ENCODE measurements at places on chromosomes 12 and 14.
A peak's percentile ranks its signal among the peaks of the same experiment; 100 is the strongest.

- DNase-seq = no peak
These were observed 134.1 kb upstream of the LMNTD1 start for GRCh38 chr12:25687226-25687625.

- DNase-seq = peak; percentile 83
These were observed 13.7 kb downstream of the FOXJ2 start for GRCh38 chr12:8045952-8046944.

- DNase-seq = no peak
These were observed 107.4 kb downstream of the GRIP1 start for GRCh38 chr12:66571361-66571915.

DNA sequence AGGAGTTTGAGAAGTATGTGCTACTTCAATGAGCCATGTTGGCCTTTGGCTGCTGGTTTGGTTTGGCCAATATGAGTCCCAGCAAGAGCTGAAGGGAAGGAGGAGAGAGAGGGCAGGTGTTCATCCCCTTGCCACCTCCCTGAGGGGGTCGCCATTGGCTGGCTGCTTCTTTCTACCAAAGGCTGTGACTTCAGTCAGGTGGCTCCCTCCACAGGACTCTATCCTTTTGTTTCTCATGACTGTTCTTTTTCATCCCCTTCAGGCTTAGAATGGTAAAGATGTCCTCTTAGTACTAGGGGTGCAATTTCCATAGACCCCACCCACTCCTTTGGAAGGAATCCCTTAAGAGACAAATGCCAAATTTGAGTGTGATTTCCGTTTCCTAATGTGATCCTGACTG, 31.2 kb upstream of the OTOGL start:
- peak; percentile 46 for DNase-seq

- no peak for DNase-seq
These were observed 53.6 kb downstream of the RTN1 start for GRCh38 chr14:59816941-59817340.

DNA sequence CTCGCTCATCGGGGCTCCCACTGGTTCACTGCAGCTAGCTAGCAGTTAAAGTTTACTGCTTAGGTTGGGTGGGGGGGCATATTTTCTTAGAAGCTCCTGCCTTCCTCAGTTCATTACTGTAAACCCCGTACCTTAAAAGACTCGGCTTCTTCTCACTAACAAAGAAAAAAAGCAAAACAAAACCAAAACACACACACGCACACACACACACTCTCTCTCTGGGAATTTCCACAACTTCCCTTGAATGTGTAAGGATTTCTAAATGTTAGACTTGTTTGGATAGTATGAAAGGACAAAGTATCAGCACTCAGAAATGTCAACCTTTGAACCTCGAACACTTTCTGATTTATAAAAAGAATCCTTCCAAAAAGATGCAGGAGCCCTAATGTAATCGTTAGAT, 927 bp downstream of the PTHLH start:
- no peak for DNase-seq

- peak; percentile 80 for DNase-seq
These were observed 156.3 kb downstream of the TMX1 start for GRCh38 chr14:51396222-51396815.

DNA sequence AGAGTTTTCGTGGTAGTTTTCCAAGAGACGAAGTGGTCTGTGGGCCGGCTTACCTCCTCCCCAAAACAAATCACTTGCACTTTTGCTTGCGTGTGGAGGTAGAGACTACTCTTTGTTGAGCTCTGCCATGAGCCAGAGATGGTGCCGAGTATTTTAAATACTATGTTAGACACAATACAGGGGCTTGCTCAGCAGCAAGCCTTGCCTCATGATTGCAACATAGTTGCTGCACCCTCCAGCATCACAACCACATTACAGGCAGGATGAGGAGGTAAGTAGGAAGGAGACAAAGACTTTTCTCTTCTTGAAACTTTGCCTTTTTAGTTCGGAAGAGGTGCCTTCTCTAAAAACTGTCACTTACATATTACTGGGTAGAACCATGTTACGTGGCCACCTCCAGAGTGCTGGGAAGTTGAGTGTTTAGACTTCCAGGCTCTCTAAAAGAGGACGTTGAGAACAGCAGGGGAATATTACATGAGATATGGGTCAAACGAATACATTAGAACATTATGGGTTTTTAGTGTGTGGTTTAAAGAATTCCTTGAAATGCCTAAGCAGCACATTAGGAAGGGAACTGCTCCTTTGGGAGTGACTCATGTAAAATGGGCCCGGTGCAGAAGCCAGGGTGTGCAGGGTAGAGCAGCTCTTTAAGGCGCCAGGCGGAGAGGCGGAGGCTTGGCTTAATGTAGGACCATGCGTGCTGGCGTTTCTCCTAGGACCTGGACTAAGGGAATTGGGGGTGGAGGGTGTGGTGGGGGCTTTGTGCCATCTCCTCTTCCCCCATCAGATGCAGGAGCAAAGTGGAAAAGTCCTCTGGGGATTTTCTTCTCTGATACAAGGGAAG, 110.6 kb upstream of the PRMT8 start:
- no peak for DNase-seq

DNA sequence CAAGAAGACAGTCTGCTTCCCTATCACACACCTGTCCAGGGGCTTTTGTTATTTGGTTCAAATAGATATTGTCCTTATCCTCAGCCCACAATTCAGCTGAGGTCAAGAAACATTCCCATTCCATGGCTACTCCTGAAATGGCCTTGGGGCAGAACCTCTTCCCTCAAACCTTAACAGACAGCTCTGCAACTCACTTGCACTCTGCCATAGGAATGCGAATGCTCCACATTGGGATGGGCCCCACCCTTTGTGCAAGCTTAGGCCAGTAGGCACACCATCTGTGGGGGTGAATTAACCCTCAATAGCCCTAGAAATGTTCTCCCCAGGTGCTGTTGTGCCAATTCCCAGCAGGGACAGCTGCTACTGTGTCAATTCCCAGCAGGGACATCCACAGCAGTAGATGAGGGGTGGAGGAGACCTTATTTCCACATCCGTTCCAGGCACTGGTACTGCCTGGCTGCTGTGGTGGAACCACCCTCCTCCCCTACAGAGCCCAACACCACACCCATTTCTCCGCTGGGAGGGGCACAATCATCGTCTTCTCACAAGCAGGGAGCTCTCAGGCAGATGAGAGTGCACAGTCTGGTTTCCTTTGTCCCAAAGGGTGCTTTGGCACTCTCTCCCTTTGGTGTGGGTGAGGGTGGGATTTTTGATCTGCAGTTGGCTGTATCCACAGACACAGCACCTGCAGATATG, 42.3 kb upstream of the GLIPR1 start:
- DNase-seq = no peak

DNA sequence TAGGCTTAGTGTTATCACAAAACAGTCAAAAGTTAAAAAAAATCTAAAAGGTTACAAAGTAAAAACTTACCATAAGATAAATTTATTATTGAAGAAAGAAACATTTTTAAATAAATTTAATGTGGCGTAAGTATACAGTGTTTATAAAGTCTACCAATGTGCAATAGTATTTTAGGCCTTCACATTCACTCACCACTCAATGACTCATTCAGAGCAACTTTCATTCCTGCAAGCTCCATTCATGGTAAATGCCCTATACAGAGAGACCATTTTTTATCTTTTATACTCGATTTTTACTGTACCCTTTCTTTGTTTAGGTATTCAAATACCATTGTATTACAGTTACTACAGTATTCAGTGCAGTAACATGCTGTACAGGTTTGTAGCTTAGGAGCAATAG, 124.5 kb downstream of the ANO4 start:
- DNase-seq = no peak

- no peak for DNase-seq
These were observed 17.8 kb downstream of the SLC8A3 start for GRCh38 chr14:70170976-70171375.

GRCh38 chr12:67891596-67891995, 97.7 kb upstream of the IFNG-AS1 start:
- no peak for DNase-seq

GRCh38 chr12:16763901-16764300, 157.9 kb upstream of the LMO3 start:
- DNase-seq = no peak

DNA sequence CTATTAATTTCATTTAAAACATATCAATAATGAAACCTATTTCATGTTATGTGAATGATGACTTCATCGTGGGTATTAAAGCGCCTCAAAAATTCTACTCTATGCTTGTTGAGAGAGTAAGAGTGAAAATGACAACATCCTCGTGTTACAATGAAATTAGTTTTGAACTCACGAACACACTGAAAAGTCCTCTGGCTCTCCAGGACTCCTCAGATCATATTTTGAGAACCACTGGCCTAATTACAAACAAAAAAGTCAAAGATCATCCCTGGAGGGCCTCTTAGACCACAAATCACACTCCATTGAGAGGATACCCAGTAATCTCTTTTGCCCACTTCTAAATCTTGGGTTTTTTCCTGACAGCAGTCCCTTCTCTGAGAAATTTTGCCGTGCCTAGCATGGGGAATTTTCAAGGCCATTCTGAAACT, 19.1 kb downstream of the DAAM1 start:
- DNase-seq = no peak

DNA sequence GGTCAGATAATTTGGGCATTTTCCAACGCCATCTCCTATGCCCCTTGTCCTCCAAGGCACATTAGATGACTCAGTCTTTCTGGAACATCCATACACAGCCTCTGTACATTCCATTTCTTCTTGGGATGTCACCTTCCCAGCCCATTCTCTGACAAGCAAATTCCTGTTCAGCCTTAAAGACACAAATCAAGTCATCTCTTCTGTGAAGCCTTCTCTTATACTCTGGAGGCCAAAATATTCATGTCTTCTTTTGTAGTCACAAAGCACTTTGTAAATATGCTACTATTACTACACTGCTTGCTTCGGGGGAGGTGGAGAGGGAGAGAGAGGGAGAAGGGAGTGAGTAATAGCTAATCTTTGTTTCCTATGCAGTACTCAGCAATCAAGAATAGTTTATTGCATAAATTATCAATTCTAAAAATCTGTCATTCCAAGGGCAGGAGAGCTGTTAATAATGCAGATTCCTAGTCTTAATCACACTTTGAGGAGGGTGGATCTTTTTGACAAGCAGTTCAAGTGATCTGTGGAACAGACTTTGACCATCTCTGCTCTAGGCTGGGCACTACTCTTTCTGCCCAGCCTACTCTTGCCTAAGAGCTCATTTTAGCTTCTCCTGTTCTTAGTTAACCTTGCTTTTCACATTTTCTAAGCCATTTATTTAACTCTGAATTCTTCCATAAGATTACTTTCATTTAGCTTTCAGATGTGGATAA, 27.9 kb downstream of the KCNMB4 start:
- DNase-seq = no peak

GRCh38 chr12:3046441-3047200, 30.6 kb upstream of the TSPAN9 start:
- peak; percentile 22 for DNase-seq

DNA sequence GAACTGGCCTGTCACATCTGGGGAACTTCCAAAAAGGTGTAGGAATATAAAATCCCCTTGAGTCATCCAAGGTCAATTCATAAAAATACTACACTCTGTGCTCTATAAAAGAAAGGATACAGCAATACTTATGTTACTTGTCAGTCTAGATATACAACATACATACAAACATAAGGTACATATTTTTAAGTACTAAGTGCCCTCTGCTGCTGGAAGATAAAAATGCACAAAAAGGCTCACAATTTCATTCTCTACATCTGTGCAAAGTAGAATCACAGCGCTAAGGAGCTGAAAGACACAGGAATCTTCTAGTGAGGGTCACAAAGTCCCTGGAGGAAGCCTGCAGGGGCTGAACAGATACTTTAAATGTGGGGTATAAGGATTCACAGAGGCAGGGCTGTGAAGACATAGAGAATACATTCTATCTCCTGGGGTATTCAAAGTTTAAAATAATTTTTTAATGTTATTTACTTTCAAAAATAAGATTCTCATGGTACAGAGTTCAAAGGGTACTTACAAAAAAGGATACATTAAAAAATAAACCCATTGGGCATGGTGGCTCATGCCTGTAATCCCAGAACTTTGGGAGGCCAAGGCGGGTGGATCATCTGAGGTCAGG, 10.2 kb upstream of the GOLGA5 start:
- peak; percentile 78 for DNase-seq

DNA sequence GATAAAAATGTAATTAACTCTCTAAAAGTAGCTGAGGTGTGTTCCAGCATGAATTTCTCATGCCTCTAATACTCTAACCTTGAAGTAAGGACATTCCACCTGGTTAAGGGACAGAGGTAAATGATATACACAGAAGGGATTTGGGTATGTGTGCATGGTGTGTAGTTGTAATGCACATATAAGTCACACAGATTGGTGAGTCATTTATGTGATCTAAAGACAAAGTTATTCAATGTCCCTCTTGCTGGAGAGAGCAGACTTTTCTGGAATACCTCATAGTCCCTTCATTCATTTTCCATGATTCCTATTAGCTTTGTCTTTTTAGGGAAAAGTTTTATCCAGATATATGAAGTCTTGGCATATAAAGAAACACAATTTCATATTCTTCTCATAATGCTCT, 234.9 kb downstream of the SNAPC1 start:
- DNase-seq = no peak

DNA sequence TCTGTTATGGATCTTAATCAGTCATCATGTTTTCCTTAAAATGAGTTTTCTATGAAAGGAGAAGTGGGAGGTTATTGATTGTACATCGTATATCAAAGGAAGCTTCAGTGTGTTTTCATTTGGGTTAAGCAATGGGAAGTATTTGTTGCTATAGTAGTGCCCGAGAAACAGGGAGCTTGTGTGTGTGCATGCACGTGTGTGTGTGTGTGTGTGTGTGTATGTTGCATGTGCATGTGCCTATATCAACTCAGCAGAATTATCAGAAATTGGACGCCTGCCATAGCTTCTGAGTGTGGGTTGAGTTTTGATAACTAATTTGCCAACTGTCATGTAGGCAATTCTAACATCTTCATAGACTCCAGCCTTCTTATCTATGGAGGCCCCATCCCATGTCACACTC, 246.1 kb upstream of the CRY1 start:
- DNase-seq = no peak

GRCh38 chr12:490260-490659, 30.5 kb downstream of the B4GALNT3 start:
- DNase-seq = no peak

GRCh38 chr14:92970271-92970670, 47.3 kb downstream of the CHGA start:
- DNase-seq = no peak

GRCh38 chr12:38427442-38427841, 110.9 kb downstream of the ALG10B start:
- no peak for DNase-seq

- peak; percentile 30 for DNase-seq
These were observed 170.0 kb downstream of the ZFP36L1 start for GRCh38 chr14:68622856-68623255.

DNA sequence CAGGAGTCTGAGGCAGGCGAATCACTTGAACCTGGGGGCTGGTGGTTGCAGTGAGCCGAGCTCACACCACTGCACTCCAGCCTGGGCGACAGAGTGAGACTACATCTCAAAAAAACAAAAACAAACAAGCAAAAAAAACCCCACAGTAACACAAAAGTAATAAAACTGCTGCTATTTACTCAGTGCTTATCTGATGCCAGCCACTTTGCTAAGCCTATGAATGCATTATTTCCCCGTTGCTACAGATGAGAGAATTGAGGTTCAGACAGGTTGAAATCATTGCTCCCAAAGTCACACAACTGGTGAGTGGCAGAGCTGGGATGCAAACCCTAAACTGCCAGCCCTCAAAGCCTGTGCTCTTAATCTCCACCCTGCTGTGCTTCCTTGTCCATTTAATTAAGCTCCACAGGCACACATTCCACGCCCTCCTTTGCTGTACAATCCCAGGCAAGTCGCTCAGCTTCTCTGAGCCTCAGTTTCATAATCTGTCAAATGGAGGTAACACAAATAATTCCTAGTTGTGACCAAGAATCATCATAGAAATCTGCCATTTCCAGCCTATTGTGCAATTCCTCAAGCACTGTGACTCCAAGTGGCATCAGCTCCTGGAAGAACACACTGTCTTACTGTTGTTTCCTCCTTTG, 5.7 kb upstream of the OAS3 start:
- no peak for DNase-seq
